ENCODE measurements at places on chromosomes 5 and 9. TPM values are rescaled to one million over a fixed set of nuclear protein-coding genes. Genes with fewer than 3 reads are reported as not detected.

SCGB3A2 gene
- total RNA-seq: not detected

DNA sequence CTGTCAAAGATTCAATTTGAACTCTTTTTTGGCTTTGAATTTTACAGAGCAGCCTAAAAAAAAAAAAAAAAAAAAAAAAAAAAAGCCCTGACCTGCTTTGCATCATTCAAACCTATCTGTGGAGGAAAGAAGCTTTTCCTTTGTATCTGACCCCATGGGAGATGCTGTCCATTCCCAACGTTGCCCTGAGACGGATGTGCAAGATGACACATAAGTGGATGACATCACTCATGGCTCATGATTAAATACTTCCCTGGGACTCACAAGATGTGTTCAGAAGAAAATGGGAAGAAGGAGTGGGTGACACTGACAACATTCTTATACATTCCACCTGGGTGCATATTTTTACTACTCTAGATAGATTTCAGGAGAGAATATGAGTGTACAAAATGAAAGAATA, 245.7 kb upstream of the ELAVL2 start:
- no peaks in the 10 kb centered on the region for H3K27me3 ChIP-seq
- no peak overlapping the region for H3K4me3 ChIP-seq
- no peak overlapping the region for H3K27ac ChIP-seq
- H3K4me1 ChIP-seq: no peaks in the 10 kb centered on the region
- no peak for DNase-seq
- no peaks in the 10 kb centered on the region for H3K36me3 ChIP-seq

DNA sequence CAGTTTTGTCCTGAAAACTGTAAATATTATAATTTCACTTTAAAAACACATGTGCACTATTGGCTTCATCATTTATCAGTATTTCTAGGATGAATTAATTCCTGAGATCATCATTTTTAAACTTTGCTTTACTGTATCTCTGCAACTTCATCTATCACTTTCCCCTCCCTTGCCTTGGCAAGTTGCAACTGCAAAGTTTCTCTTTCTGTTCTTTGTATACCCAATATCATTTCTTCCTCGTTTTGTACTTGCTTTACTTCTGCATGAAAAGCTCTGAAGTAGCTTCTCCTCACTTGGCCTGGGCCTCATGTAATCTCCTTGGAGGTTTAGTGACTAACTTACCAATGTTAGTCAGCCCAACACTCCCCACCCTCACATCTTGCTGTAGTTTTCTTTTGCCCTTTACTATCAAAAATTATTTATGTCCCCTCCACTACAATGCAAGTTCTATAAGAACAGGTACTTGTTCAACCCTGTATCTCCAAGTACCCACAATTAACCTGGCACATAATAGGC, 12.8 kb downstream of the C5orf63 start:
- no peaks in the 10 kb centered on the region for H3K36me3 ChIP-seq
- H3K4me1 ChIP-seq: no peaks in the 10 kb centered on the region
- no peak for DNase-seq
- no peak overlapping the region for H3K27ac ChIP-seq
- H3K4me3 ChIP-seq: no peak overlapping the region

MRPS30 gene
- 32.5 TPM for total RNA-seq

ARID3C gene
- total RNA-seq: not detected

GRCh38 chr9:104872656-104873488, 55.1 kb downstream of the ABCA1 start:
- peak; percentile 90 for DNase-seq
- H3K27me3 ChIP-seq: no peaks in the 10 kb centered on the region
- no peaks in the 10 kb centered on the region for H3K36me3 ChIP-seq
- no peak overlapping the region for H3K4me3 ChIP-seq

- H3K4me1 ChIP-seq: no peaks in the 10 kb centered on the region
- no peaks in the 10 kb centered on the region for H3K36me3 ChIP-seq
- no peak overlapping the region for H3K4me3 ChIP-seq
- no peak overlapping the region for H3K27ac ChIP-seq
- peak; percentile 69 for DNase-seq
- no peaks in the 10 kb centered on the region for H3K27me3 ChIP-seq
These were observed 18.1 kb downstream of the KYAT1 start for GRCh38 chr9:128863647-128864046.

GRCh38 chr9:83007521-83008300, 55.2 kb downstream of the RASEF start:
- no peaks in the 10 kb centered on the region for H3K4me1 ChIP-seq
- no peaks in the 10 kb centered on the region for H3K27me3 ChIP-seq
- H3K36me3 ChIP-seq: no peaks in the 10 kb centered on the region
- no peak overlapping the region for H3K27ac ChIP-seq
- no peak for DNase-seq
- H3K4me3 ChIP-seq: no peak overlapping the region

DCAF10 gene
- total RNA-seq: 20.0 TPM

GDF9 gene
- total RNA-seq: not detected

GRCh38 chr9:123607479-123607878, 251.5 kb downstream of the CRB2 start:
- no peak for DNase-seq
- peaks cover 2% of the 10 kb centered on the region for H3K36me3 ChIP-seq
- no peak overlapping the region for H3K27ac ChIP-seq
- no peaks in the 10 kb centered on the region for H3K4me1 ChIP-seq
- H3K27me3 ChIP-seq: no peaks in the 10 kb centered on the region
- no peak overlapping the region for H3K4me3 ChIP-seq

GRCh38 chr5:173245319-173246134, 10.5 kb upstream of the NKX2-5 start:
- no peaks in the 10 kb centered on the region for H3K36me3 ChIP-seq
- no peak overlapping the region for H3K27ac ChIP-seq
- DNase-seq: no peak

DNA sequence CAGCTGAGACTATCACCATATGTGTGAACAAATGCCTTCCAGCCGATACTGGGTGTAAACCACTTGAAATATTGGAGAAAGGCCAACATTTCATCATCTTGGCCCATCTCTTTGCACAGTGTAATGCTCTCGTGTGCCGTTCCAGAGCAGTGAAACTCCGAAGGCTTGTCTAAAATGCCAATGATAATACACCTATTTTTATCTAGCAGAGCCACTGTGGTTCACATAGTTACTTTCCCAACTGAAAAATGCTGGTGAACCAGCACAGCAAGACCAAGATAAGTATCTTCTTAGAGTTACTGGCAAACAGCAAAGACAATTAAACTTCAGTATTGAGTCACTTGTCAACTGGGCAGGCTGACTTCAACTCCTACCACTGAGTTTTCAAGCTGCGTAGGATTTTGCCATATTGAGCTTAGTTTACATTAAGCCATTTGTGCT, 379.9 kb upstream of the ACTBL2 start:
- no peak overlapping the region for H3K4me3 ChIP-seq
- no peak overlapping the region for H3K27ac ChIP-seq
- H3K4me1 ChIP-seq: no peaks in the 10 kb centered on the region
- H3K27me3 ChIP-seq: no peaks in the 10 kb centered on the region
- no peaks in the 10 kb centered on the region for H3K36me3 ChIP-seq

DNA sequence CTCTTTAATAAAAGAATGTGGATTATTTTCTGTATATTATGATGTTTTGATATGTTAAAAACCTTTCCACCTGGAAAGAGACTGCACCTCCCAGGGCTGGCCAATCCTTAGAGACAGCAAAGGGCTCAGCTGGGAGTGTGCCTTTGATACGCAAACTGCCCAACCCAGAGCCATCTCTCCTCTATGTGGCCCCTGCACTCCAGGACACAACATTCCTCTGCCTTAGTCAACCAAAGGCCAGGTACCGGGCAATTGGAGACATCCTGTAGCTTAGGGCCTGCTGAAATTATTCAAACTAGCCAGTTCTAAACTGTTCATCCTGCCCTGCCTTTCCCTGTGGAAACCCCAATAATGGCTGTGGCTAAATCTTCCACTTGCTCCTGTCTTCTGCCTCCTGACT, 5.0 kb upstream of the HSPB3 start:
- H3K27me3 ChIP-seq: peaks cover 8% of the 10 kb centered on the region
- DNase-seq: no peak
- no peak overlapping the region for H3K27ac ChIP-seq
- H3K4me1 ChIP-seq: no peaks in the 10 kb centered on the region

GRCh38 chr5:60613826-60614225, 86.1 kb downstream of the DEPDC1B start:
- no peaks in the 10 kb centered on the region for H3K27me3 ChIP-seq
- DNase-seq: no peak
- H3K36me3 ChIP-seq: no peaks in the 10 kb centered on the region
- no peak overlapping the region for H3K4me3 ChIP-seq
- no peak overlapping the region for H3K27ac ChIP-seq

- no peaks in the 10 kb centered on the region for H3K4me1 ChIP-seq
- H3K27ac ChIP-seq: no peak overlapping the region
- no peaks in the 10 kb centered on the region for H3K36me3 ChIP-seq
These were observed 23.8 kb upstream of the CPEB4 start for GRCh38 chr5:173864126-173865050.

- H3K27ac ChIP-seq: peak overlapping the region; percentile 72
- DNase-seq: peak; percentile 89
- no peaks in the 10 kb centered on the region for H3K36me3 ChIP-seq
- H3K4me1 ChIP-seq: peaks cover 20% of the 10 kb centered on the region
- no peaks in the 10 kb centered on the region for H3K27me3 ChIP-seq
These were observed 47.8 kb upstream of the SNX2 start for GRCh38 chr5:122727112-122727541.

- no peak overlapping the region for H3K27ac ChIP-seq
- H3K36me3 ChIP-seq: no peaks in the 10 kb centered on the region
- no peaks in the 10 kb centered on the region for H3K27me3 ChIP-seq
These were observed 188.5 kb upstream of the SNX2 start for GRCh38 chr5:122586351-122586750.

GRCh38 chr5:122493091-122494021, 181.3 kb downstream of the SNCAIP start:
- H3K4me3 ChIP-seq: no peak overlapping the region
- H3K36me3 ChIP-seq: no peaks in the 10 kb centered on the region
- no peak for DNase-seq

GRCh38 chr5:159697530-159697929, 218.8 kb upstream of the ADRA1B start:
- H3K4me3 ChIP-seq: no peak overlapping the region
- no peak overlapping the region for H3K27ac ChIP-seq
- H3K4me1 ChIP-seq: no peaks in the 10 kb centered on the region
- H3K27me3 ChIP-seq: no peaks in the 10 kb centered on the region

HAVCR2 gene
- 0.42 TPM for total RNA-seq

CYSRT1 gene
- total RNA-seq: 0.92 TPM

DNA sequence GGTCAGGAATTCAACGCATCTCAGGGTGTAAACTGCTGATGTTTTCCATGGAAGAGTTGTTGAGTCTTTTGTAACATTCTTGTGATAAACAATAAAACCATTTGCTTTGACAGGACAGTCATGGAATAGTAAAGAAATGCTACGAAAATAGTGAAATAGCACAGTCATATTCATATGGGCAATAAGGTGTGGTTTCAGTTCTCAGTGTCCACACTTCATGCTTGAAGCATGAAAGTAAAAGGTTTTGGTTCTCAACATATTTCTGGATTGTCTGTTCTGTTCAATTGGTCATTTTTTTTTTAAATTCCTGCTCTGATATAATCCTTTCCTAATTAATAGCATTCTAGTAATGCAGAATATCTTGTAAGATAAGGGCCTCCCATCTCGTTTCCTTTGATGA, 467.6 kb upstream of the ZNF608 start:
- no peak overlapping the region for H3K4me3 ChIP-seq
- no peak overlapping the region for H3K27ac ChIP-seq
- H3K36me3 ChIP-seq: no peaks in the 10 kb centered on the region
- H3K4me1 ChIP-seq: no peaks in the 10 kb centered on the region

DNA sequence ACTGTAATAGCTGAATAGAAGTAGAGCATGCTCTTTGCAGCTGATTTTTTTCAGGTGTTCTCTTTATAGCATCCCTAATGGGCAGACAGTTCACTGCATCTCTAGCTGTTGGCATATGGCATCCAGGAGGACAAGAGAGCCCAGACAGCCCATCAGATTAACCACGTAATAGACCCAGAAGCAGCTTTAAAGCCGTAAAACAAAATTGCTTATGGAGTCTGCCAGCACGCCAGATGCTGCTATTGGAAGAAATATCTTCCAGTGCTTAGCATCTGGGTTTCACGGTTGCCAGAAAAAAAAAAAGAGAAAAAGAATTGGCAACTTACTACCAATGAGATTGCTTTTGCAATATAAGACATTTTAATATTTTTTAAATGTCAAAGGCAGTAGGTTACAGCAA, 869.4 kb upstream of the NUDT12 start:
- no peak overlapping the region for H3K27ac ChIP-seq
- H3K27me3 ChIP-seq: no peaks in the 10 kb centered on the region
- H3K4me1 ChIP-seq: no peaks in the 10 kb centered on the region
- DNase-seq: no peak
- no peak overlapping the region for H3K4me3 ChIP-seq

DNA sequence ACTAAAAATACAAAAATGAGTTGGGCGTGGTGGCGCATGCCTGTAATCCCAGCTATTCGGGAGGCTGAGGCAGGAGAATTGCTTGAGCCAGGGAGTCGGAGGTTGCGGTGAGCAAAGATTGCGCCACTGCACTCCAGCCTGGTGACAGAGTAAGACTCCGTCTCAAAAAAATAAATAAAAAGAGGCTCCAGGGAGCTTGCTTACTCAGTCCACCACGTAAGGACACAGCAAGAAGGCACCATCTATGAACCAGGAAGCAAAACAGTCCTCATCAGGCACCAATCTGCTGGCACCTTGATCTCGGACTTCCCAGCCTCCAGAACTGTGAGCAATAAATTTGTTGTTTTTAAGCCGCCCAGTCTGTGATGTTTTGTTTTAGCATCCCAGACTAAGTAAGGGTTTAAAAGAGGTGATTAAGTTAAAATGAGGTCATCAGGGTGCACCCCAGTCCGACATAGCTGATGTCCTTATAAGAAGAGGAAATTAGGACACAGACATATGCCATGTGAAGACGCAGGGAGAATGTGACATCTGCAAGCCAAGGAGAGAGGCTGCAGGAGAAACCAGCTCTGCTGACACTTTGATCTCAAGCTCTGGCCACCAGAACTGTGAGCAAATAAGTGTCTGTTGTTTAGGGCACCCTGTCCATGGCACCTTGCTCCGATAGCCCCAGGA, 45.9 kb downstream of the C9orf50 start:
- peaks cover 7% of the 10 kb centered on the region for H3K4me1 ChIP-seq
- no peaks in the 10 kb centered on the region for H3K36me3 ChIP-seq
- DNase-seq: no peak
- H3K4me3 ChIP-seq: no peak overlapping the region
- H3K27me3 ChIP-seq: no peaks in the 10 kb centered on the region

DNA sequence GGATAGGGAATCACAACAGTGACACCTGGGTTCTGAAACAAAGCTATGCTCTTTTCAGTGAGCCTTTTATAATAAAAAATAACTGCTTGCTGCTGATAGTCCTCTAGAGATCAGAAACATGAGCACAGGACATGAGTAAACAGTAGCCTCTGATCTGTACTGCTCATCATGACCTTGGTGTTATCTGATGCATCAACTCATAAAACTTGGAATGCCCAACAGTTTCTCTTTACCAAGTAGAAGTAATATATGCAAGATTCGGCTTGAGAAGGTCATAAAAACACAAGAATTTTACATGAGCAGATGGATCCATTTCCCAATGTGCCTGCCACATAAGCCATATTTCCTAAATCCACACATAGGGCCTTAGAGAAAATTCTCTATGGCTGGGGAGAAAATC, 318.3 kb upstream of the GRAMD2B start:
- H3K4me3 ChIP-seq: no peak overlapping the region
- no peaks in the 10 kb centered on the region for H3K36me3 ChIP-seq
- H3K27me3 ChIP-seq: no peaks in the 10 kb centered on the region
- no peaks in the 10 kb centered on the region for H3K4me1 ChIP-seq
- no peak overlapping the region for H3K27ac ChIP-seq
